ENCODE measurements at places on chromosomes 1 and 21.

DNA sequence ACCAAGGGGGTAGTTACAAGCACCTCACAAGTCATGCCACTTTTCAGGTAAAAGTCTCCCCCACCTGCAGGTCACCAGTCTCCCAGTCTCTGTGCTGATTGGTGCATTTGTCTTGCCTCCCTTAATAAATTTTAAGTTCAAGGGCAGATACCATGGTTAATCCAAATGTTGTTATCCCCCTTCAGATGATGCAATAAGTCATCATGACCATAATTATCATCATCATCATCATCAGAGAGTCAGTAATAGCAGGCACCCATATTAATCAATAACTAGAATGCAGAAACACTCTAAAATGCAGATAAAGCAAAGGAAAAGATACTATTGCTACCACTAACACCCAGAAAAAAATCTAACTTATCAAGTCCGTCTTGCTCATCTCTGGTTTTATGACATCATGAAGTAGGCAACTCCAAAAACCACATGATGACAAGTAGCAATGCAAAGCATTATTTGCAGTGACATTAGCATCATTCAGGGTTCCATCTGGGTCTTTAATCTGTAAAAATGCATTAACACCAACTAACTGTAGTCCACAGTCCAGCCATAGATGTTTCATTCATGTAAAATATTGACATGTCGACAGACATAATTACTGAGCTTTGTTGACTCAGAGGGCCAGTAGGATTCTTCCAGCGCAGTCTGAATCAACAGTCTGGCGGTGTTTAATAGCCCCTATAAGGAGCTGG, 492.0 kb upstream of the RUNX1 start:
- peak; percentile 50 for DNase-seq

- no peak for DNase-seq
Measured at GRCh38 chr1:178885869-178886268, 15.0 kb upstream of the ANGPTL1 start.

DNA sequence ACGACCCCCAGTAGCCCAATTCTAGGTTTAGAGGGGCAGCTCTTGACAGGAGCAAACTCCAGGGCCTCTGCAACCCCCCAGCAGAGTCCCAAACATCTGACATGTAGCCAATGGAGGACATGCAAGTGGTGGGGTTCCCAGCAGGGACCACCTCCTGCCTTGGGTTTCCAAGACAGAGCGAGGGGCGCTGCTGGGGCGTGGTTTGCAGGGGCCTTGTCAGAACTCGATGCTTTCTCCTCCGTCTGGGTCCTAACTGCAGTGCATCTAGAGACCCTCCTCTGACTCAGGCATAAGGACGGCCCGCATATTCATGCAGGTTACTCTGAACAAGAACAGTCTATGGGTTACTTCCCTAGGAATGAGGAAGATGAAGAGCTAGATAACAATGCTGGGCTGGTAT, 17.2 kb downstream of the EPHX1 start:
- DNase-seq, result no peak

- no peak for DNase-seq
Measured at GRCh38 chr1:35656148-35656862, 15.0 kb upstream of the PSMB2 start.

DNA sequence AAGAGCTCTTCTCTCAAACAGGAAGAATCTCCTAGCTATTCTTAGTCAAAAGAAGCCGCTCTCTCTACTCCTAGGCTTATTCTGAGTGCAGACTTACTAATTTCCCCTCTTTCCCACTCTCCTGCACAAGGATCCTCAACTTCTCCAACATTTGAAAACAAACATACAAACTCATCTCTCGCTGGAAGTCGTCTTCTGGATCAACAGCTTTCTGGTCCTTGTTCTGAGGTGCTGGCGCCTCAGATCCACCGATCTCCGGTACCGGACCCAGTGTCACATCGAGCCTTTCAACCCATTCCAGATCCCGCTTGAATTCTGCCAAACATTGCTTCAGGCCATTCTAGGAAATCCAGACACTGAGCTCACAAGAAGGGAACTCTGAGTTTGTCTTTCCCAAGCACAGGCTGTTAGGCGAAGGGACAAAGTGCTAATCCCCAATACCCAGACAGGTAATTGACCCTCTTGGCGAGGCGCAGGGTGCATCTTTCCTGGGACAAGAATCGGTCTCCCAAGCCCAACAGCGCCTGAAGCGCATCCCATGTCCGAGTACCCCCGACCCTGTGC, 696 bp downstream of the EBNA1BP2 start:
- no peak for DNase-seq
